Natural killer cell (primary cell): ENCODE measurements at places on chromosomes 7 and 10.

DNA sequence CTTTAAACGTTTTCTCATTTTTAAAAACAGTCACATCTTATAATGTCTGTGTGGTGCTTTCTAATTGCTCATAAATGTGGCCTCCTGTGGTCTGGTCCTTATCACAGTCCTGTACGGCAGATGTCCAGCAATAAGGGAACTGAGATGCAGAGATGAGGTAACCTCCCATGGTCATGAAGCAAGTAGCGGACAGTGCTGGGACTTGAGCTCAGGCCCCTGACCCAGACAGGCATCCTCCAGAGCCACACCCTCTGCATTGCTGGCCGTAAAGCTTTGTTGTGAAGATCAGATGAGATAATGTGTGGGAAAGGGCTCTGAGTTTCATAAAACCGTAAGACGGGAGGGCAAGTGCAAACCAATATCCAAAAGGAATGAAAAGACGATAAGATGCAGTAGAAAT is 48.2 kb downstream of the DYNC2I1 start:
- DNase-seq, result no peak

DNA sequence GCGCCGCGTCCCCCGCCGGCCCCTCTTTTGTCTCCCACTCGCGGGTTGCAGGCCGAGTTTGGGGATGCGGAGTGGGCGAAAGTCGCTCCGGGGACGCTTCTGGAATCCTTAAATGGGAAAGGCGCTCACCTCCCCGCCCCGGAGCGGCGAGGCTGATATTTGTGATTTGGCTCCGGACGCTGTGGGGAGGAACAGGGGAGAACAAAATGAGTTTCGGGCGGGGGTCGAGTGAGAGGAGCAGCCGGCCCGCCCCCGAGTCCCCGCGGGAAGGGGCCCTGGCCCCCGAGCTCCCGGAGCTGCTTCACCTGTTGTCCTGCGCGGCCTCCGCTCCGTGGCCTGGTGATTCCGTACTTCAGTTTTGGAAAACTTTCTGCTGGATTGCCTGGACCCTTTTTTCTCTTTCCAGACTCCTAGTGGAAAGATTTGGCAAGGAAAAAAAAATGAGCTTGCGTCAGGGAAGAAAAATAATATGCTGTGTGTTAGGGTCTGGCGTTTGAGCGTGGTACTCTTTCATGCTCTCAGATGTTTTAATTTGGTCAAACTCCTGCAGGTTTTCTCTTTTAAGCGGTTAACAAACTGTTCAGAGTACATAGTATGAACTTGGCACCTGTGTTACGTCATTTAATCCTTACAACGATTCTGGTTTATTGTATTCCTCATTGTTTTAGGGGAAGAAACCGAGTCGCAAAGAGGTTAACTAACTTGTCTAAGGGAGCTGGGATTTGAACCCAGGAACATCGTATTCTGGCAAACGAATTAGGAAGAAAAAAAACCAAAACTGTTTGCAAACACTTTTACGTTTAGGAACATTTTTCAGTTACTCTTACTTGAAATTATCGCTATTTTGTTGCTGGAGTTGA is 924 bp downstream of the BMPR1A start:
- DNase-seq, result no peak

GRCh38 chr10:44995581-44995913 is 5.2 kb upstream of the ZNF22 start:
- DNase-seq, result peak; percentile 38

DNA sequence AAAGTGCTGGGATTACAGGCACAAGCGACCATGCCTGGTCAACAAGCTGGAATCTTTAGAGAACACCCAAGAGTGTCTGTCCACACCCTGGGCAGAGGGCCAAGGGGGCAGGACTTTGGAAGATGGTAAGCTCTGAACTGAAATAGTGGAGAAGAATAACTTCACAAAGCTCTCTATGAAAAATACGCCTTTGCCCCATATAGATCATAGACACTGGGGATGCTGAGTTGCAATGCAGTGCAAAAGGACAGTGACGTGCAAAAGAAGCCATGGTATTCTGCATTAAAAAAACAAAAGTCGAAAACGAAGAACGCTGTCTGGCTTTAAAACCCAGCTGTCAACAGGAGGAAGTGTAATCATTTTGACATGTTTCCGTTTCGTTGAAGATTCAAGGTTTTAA is 353.6 kb downstream of the CALN1 start:
- no peak for DNase-seq

DNA sequence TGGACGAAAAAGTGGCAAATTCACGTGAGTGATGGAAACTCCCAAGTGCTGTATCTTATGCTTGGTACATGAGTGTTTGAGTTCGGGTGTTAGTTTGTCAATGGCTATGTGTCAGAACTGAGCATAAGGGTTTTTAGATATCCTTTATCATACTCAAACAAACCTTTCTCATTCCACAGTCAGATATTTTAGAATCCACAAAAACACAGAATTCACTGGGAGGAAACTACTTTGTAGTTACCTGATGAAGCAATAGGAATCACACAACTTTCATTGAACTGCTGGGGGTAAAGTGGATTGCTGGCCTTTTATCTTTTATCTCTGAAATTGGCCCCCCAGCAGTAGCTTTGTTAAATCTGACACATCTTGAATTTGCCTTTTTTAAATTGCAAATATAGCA is 64.0 kb downstream of the DKK1 start:
- DNase-seq, result no peak

- DNase-seq, result no peak
Measured at GRCh38 chr10:65350611-65351010, 1575.2 kb upstream of the LRRTM3 start.

- no peak for DNase-seq
Measured at GRCh38 chr7:78225534-78225933, 427.0 kb downstream of the PHTF2 start.

GRCh38 chr10:58488921-58489320 is 23.8 kb upstream of the BICC1 start:
- DNase-seq, result no peak

DNA sequence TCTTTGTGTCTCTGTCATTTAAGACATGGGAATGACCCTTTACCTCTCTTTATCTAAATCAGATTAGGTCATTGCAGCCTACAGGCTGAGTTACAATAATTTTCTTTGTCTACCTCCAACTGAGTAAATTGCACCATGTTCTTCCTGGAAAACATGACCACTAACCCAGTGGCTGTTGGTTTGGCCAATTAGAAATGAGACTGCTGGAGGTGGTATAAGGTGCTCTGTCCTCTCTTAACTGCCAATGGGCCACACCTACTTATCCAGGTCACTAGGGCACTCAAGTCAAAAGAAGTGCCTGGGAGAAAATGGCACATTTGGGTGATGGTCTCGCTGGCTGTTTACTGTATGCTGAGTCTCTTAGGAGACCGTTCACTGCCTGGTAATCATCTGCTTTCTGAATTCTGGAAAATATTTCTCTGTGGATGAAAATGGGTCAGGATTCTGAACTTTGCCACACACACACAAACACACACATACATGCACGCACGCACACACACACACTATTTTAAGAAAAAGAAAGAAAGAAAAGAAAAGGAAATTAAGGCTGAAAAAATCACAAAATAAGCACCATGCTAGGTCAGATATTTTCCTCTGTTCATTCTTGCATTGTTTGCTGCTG is 16.4 kb downstream of the STAMBPL1 start:
- no peak for DNase-seq

DNA sequence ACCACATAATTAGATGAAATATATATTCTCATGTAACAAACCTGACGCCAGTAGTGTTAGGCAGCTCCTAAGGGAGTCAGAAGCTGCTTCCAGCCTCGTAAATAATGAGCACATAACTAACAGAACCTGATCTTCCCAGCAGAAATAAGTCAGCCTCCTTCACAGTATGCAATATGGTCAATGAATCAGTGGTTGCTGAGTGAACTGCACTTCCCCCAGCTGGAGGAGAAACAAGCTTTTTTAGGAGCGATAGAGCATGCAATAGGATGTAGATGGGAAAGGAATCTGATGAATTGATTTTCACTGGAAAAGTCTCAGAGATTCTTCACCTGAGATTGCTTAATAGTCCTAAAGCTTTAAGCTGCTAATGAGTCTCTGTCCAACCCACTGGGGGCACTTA is 337.2 kb upstream of the LRGUK start:
- no peak for DNase-seq

GRCh38 chr10:93149761-93150160 is 76.1 kb downstream of the CYP26A1 start:
- DNase-seq, result no peak

DNA sequence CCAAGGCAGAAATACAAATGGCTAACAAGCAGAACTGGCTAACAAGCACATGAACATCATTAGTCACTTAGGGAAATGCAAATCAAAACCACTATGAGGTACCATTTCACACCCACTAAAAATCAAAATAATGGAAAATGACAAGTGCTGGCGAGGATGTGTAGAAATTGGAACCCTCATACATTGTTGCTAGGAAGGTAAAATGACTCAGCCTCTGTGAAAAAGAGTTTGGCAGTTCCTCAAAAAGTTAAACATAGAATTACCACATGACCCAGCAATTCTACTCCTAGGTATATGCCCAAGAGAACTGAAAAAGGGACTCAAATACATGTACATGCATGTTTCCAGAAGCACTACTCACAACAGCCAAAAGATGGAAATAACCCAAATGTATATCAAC is 52.8 kb upstream of the ANAPC16 start:
- DNase-seq, result no peak

DNA sequence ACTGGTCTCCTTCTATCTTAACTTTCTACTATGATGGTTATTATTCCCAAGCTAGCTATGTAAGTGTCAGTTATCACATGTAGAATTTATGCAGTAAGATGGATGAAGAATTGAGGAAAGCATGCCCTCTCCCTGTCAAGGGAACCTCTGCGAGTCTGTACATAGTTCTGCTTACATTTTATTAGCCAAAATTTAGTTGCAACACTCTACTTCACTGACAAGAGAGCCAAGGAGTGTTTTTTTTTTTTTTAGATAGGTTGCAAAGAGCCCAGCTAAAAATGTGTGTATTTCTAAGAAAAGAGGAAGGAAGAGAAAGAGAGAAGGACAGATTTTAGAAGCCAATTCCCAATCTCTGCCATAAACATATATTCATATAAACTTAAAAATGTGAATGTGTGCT is 357.7 kb upstream of the LRRN3 start:
- no peak for DNase-seq

DNA sequence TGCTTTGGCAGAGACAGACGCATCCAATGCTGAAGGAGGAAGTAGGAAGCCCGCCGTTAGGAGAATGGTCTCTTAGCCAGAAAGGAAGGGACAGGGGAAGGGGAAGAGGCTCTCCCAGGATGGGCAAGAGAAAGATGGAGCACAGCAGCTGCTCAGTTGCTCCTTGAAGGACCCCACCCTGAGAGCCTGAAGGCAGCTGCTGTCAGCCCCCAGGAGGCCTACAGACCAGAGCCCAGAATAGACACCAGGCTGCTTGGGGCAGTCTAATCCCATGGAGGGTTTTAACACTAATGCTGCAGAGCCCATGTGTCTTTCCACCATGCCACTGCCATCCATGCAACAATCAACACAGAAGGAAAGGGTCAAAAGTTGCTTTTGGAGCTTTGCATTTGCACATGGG is 3.5 kb upstream of the C7orf33 start:
- no peak for DNase-seq

DNA sequence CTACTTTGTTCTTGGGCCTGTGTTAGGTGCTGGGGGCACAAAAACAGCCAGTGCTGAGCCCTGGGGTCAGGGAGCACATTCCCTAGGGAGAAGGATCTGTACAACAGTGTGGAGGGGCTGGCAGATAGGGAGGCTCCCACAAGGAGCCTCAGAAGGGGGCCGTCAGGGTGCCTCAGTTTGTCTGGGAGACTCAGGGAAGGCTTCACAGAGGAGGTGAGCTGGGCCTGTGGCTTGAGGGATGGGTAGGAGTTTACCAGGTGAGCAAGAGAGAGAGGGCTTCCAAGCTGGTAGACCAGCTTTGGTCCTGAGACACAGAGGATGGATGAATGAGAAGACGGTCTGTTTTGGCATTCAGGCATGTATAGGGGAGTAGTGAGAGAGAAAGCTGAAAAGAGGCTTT is 52.1 kb downstream of the CAMK1D start:
- DNase-seq, result no peak

DNA sequence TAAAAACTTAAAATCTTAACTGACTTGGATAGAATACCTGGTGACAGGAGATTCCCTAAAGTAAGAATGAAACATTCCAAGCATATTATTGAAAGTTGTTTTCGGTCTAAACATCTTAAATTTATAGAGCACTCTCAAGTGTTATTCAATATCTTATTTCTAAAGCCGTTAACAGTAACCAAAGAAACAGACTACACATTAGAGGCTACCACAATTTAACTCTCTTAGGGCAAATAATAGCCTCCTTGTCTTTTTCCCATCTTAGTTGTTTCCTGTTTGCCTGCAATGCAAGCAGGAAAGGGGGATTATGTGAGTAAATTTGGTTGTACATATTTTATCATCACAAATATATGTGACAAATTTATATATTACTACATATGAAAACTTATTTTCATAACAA is 31.4 kb downstream of the NAPEPLD start:
- DNase-seq, result no peak

DNA sequence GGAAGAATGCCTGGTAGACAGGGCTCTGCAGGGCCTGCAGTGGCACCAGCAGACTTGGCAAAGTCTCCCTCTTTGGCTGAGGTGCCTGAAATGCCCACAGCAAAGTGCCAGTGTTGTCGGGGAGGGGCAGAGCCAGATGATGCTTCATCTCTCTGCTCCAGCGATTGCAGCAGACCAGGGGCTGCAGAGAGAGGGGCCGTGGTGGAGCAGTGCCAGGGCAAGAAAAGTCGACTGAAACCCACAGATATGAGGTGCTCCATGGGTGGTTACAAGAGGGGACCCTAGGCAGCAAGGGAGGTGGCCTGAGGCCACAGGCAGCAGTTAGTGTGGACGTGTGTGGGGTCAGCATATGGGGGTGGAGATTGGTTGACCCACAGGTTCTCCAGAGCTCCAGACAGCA is 123.5 kb upstream of the SHH start:
- no peak for DNase-seq

GRCh38 chr10:77965294-77965693 is 38.7 kb upstream of the DLG5 start:
- no peak for DNase-seq

DNA sequence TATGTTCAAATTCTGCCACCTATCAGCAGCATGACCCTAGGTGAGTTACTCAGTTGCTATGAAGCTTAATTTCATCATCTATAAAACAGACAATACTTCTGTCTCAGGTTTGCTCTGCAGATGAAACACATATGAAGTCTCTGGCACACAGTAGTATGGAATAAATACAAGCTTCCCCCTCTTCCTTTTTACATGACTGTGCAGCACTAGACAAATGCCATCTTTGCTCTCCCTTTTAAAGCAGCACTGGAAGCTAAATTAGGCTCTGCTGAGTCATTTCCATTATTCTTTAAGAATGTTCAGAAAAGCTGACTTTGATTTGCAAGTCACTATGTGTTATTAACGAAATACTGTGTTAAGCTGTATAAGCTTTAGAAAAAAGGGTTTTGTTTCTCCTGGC is 40.7 kb upstream of the ANAPC16 start:
- DNase-seq, result no peak

GRCh38 chr7:72492461-72493065 is 80.4 kb upstream of the CALN1 start:
- DNase-seq, result no peak

- DNase-seq, result no peak
Measured at GRCh38 chr7:47273974-47274766, 307.7 kb downstream of the TNS3 start.
